ENCODE measurements at places on chromosomes 12 and 14.

GRCh38 chr12:13365748-13366366, 169.3 kb downstream of the EMP1 start:
- DNase-seq = no peak

DNA sequence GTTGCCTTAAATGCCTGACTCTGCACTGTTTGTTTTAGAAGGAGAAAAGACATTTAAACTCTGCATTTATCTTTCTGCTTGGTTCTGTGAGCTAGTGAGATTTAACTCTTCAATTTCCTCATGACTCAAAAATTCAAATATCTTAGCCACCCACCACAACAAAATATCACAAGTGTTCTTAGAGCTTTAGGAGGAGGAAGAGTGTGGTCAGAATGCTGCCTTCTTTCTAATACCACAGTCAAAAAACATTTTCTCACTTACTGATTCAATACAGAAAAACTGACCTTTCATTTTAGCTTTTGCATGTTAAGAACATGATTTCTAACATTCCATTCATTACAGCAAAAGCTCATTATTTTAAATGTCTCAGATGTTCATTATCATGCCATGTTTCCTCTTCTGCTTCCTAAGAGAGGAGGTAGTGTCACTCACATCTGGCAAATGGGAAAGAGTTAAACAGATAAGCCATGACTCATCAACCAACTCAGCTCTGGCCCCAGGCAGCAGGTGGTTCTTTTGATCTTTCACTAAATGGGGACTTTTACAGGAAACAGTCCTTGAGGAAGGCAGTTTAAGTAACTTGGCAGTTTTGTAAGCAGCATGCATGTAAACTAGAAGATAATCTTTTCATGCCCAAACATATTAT, 56.4 kb upstream of the RNU6-8 start:
- peak; percentile 78 for DNase-seq

DNA sequence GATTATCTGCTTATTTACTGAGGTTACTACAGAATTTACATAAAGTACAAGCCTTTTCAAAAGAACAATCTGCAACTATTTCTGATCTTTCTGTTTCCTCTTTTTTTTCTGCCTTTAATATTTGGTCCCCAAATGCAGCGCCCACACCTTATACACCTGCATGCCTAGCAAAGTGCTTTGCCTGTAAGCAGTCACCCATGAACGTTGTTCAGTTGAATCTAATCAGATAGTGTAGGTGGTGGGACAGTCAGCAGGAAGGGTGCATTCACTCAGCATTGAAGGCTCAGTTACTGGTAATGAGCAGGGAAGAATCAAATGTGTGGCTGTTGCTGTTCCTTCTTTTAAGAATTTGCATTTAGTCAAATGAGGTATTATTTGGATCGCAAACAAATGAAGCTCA, 108.4 kb downstream of the GPR135 start:
- DNase-seq = no peak

GRCh38 chr12:56898938-56899337, 35.3 kb downstream of the SDR9C7 start:
- no peak for DNase-seq

Measured in RKO (cell line).